ENCODE measurements at places on chromosomes 1 and 21.
A peak's percentile ranks its signal among the peaks of the same experiment; 100 is the strongest.

- no peaks in the 10 kb centered on the region for H3K27me3 ChIP-seq
- no peak overlapping the region for H3K4me3 ChIP-seq
- H3K4me1 ChIP-seq: no peaks in the 10 kb centered on the region
- H3K36me3 ChIP-seq: no peaks in the 10 kb centered on the region
Measured at GRCh38 chr1:108719656-108720435, 7.1 kb downstream of the FNDC7 start.

- no peaks in the 10 kb centered on the region for H3K36me3 ChIP-seq
- H3K4me1 ChIP-seq: no peaks in the 10 kb centered on the region
- no peak overlapping the region for H3K27ac ChIP-seq
- no peak overlapping the region for H3K4me3 ChIP-seq
- DNase-seq: no peak
Measured at GRCh38 chr1:214648801-214649200, 45.8 kb downstream of the CENPF start.

DNA sequence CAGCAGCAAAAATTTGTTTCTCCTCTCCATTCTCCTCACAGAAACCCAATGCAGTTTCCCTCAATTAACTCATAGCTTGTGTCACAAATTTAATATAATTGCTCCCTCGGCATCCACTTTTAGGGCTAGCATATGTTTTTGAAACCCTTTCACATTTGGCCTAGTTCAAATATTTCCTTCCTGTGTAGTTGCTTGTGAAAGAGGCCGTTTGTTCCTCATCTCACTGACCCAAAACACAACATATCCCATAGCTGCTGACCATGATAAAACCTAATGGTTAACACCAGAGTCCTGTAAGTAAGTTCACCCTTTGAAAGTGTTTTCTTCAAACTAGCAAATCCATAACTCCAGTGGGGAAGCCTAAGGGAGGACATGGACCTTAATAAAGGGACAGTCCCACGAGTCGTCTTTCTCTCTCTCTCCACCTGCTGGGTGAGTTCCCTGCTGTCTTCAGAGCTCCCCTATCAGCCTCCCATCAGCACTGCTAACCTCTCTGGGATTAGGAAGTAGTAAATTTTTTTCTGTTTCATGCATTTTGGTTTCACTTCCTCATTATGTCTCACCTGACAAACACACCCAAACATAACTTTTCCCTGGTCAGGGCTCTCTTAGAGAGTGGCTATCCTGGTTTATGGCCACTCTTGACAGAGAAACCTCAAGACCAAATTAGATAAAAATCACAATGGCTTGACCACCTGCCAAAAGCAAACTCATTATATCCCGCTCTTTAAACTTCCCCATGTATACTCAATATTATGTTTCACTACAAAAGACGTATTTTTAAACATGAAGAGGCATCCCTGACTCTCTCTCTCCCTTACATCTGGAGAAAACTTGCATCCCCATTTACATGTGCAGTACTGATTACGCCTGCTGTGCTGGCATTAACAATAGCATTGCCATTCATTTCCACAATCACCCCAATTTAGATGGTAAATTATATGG is 177.7 kb upstream of the HP1BP3 start:
- H3K36me3 ChIP-seq: no peaks in the 10 kb centered on the region
- no peaks in the 10 kb centered on the region for H3K27me3 ChIP-seq
- no peak for DNase-seq
- no peaks in the 10 kb centered on the region for H3K4me1 ChIP-seq

GRCh38 chr21:42317341-42317741 is 2.1 kb upstream of the TFF3 start:
- H3K4me1 ChIP-seq: no peaks in the 10 kb centered on the region
- no peak for DNase-seq
- no peaks in the 10 kb centered on the region for H3K27me3 ChIP-seq
- no peak overlapping the region for H3K4me3 ChIP-seq
- H3K27ac ChIP-seq: no peak overlapping the region
- no peaks in the 10 kb centered on the region for H3K36me3 ChIP-seq

- no peak for DNase-seq
- peaks cover 3% of the 10 kb centered on the region for H3K4me1 ChIP-seq
- no peak overlapping the region for H3K27ac ChIP-seq
- H3K36me3 ChIP-seq: no peaks in the 10 kb centered on the region
Measured at GRCh38 chr1:182301467-182302198, 90.0 kb downstream of the GLUL start.

- no peak overlapping the region for H3K27ac ChIP-seq
- H3K36me3 ChIP-seq: no peaks in the 10 kb centered on the region
- H3K27me3 ChIP-seq: no peaks in the 10 kb centered on the region
Measured at GRCh38 chr1:153125536-153125935, 12.2 kb upstream of the SPRR2F start.

DNA sequence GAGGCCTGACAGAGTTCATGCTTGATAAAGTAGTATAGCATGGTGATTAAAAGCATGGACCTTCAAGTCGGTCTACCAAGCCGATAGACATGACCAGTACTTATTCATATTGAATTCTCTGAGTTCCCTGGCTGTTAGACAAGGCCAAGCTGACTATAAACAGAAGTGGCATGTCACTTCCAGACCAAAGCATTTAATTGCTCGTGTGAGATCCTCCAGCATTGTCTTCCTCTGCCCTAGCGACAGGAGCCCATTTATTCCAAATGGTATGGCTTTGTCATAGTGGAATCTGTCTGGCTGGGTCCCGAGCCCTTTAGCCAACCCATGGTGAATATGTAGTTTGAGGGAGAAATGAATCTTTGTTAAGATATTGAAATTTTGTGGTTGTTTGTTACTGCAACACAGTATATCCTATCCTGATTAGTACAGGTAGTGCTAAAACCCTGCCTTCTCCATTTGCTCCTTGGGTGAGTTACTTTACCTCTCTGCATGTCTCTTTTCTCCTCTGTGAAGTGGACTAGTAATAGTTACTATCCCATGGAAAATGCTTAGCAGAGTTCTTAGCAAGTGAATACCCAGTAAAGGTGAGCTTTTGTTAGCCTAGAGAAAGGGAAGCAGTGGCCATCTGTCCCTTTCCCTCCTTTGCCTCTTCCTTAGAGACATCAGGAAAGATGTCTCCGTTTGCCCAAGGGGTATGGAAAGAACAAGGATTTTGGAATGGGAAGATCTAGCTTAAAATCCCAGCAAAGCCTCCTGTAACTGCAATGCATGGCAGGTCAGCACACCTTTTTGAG is 77.6 kb upstream of the CD1D start:
- no peaks in the 10 kb centered on the region for H3K27me3 ChIP-seq
- H3K4me1 ChIP-seq: no peaks in the 10 kb centered on the region
- H3K36me3 ChIP-seq: no peaks in the 10 kb centered on the region
- no peak for DNase-seq

GRCh38 chr1:233127157-233127556 is 168.4 kb downstream of the PCNX2 start:
- no peaks in the 10 kb centered on the region for H3K36me3 ChIP-seq
- no peak overlapping the region for H3K4me3 ChIP-seq
- H3K27ac ChIP-seq: no peak overlapping the region
- no peak for DNase-seq
- H3K4me1 ChIP-seq: no peaks in the 10 kb centered on the region

- no peaks in the 10 kb centered on the region for H3K4me1 ChIP-seq
- no peak overlapping the region for H3K4me3 ChIP-seq
- no peak for DNase-seq
- H3K27ac ChIP-seq: no peak overlapping the region
- no peaks in the 10 kb centered on the region for H3K36me3 ChIP-seq
- H3K27me3 ChIP-seq: no peaks in the 10 kb centered on the region
Measured at GRCh38 chr21:25186273-25186672, 421.0 kb downstream of the MRPL39 start.

GRCh38 chr1:227388214-227389168 is 70.2 kb upstream of the CDC42BPA start:
- H3K36me3 ChIP-seq: no peaks in the 10 kb centered on the region
- H3K4me3 ChIP-seq: no peak overlapping the region
- no peaks in the 10 kb centered on the region for H3K27me3 ChIP-seq
- no peaks in the 10 kb centered on the region for H3K4me1 ChIP-seq
- no peak for DNase-seq

DNA sequence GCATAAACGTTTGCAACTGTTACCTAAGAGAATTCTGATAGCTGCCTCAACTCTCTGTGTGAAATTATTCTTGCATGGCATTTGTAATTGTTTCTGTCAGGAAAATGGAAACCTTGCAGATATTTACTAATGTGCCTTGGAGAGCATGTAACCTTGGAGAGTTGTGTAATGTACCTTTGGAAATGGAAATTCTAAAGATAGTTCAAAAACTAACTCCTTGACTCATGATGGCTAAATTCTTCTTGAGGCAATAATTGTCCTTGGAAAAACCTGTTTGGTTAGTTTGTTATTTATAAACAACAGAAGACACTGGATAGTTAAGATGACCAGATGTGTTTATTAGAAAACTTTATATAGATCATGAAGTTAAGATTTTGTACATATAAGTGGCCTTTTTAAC is 1033.8 kb downstream of the PLA2G4A start:
- DNase-seq: no peak
- no peak overlapping the region for H3K4me3 ChIP-seq
- no peaks in the 10 kb centered on the region for H3K27me3 ChIP-seq

DNA sequence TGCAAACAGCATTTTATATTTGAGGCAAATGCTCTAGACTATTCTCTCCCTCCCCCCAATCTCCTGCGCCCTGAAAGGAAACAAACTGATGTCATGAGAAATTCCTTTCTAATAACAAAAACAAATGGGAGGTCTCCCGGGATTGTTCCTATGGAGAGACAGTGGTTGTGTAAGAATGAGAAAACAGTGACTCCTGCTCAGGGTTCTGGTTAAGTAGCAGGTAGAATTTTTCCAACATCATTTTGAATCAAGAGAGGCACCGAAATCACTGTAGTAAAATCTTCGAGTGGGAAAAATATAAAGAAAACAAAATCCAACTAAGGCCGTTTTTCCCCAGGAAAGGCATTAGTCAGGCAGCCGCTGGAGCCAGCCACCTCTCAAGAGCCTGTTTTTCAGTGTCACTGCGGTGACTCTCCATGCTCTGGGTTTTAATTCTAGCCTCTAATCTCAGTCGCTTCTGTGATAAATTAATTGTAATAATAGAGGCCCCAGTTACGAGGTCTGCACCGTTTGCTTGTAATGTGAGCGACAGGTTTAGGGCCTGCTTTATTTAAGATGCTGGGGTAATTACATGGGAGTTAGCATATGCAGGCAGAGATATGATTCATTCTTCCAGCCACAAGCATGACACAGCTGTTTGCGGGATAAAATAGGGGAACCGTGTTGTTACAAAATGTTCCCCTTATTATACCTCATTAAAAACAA is 80.3 kb downstream of the RNF220 start:
- DNase-seq: no peak
- peak overlapping the region; percentile 82 for H3K27ac ChIP-seq
- H3K27me3 ChIP-seq: no peaks in the 10 kb centered on the region
- no peaks in the 10 kb centered on the region for H3K36me3 ChIP-seq

DNA sequence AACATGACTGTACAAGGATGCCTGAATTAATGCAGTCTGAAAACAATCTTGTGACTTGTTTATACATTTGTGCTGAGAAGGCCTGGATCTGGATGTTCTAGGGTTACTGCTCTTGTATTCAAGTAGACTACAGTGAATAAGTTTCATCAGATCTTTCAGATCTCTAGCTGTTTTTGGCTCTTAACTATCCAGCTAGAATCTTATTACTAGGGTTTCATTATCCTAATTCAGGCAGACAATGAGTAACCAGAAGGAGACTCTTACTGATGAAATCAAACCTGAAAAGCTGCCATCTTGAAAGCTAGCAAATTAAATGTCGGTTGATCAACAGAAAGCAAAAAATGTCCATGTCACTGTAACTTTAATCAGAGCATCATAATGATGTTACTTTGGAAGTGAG is 112.5 kb upstream of the KCNK2 start:
- no peaks in the 10 kb centered on the region for H3K36me3 ChIP-seq
- H3K27me3 ChIP-seq: no peaks in the 10 kb centered on the region
- H3K4me1 ChIP-seq: no peaks in the 10 kb centered on the region
- no peak for DNase-seq
- H3K4me3 ChIP-seq: no peak overlapping the region

- H3K27ac ChIP-seq: no peak overlapping the region
- no peaks in the 10 kb centered on the region for H3K36me3 ChIP-seq
- H3K27me3 ChIP-seq: no peaks in the 10 kb centered on the region
- peaks cover 8% of the 10 kb centered on the region for H3K4me1 ChIP-seq
- no peak overlapping the region for H3K4me3 ChIP-seq
Measured at GRCh38 chr1:182671750-182672486, 12.5 kb downstream of the RGS8 start.

DNA sequence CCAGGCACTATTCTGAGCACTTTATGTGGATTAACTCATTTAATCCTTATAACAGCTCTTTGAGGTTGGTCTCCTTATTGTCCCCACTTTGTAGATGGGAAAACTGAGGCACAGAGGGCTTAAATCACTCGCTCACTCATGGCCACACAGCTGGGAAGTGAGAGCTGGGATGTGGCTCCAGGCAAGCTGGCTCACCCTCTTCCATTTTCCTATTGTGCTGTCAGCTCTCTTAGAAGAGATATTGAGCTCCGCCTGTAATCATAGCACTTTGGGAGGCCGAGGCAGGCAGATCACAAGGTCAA is 3.8 kb upstream of the COL8A2 start:
- no peak overlapping the region for H3K27ac ChIP-seq
- no peaks in the 10 kb centered on the region for H3K27me3 ChIP-seq
- no peaks in the 10 kb centered on the region for H3K36me3 ChIP-seq
- no peak for DNase-seq
- H3K4me1 ChIP-seq: peaks cover 4% of the 10 kb centered on the region

- H3K4me3 ChIP-seq: no peak overlapping the region
- no peaks in the 10 kb centered on the region for H3K4me1 ChIP-seq
- DNase-seq: no peak
- no peaks in the 10 kb centered on the region for H3K36me3 ChIP-seq
- no peak overlapping the region for H3K27ac ChIP-seq
- H3K27me3 ChIP-seq: no peaks in the 10 kb centered on the region
Measured at GRCh38 chr21:21973806-21974205, 975.6 kb downstream of the NCAM2 start.

DNA sequence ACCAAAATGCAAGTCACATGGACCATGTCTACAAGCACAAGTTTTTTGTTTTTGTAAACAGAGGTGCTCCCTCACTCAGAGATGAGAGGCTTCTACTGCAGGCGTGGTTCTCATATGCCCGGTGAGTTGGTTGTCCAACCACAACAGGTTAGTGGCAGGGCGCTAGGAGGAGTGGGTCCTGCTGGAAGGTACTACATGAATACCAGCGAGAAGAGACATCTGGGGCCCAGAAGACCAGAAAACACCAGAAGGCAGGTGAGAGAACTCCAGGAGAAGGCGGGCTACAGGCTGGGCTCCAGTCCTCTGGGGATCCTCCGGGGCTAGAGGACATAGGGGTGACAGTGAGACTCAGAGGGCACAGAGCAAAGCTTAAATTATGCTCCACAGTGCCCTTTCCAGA is 366.5 kb downstream of the MATN1 start:
- H3K4me1 ChIP-seq: no peaks in the 10 kb centered on the region
- H3K27ac ChIP-seq: no peak overlapping the region
- no peaks in the 10 kb centered on the region for H3K27me3 ChIP-seq
- H3K36me3 ChIP-seq: no peaks in the 10 kb centered on the region

DNA sequence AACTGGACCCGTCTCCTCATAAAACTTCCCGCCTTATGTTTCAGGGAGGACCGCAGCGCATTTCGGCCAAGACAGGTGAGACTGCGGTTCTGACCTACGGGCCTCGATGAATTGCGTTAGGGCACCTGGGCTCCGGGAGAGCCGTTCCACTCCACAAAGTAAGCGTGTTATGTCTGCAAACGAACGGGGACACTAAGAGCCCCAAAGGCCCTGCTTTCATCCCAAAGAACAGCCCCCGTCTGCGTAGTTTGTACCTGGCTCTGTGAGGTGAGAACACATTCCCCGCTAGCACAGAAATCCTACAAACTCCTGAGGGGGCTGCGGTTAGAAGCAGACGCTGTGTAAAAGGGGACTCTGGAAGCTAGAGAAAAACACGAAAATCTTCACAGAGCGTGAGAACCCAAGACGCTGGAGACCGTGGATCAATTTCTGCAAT is 41.6 kb upstream of the PPIAL4F start:
- peak overlapping the region; percentile 79 for H3K27ac ChIP-seq
- DNase-seq: no peak
- no peaks in the 10 kb centered on the region for H3K36me3 ChIP-seq
- no peaks in the 10 kb centered on the region for H3K4me1 ChIP-seq
- H3K27me3 ChIP-seq: no peaks in the 10 kb centered on the region
